ENCODE measurements at places on chromosomes 5 and 9.

- no peak for DNase-seq
Observed at GRCh38 chr5:116668390-116668789, 93.8 kb upstream of the SEMA6A start.

- no peak for DNase-seq
Observed at GRCh38 chr9:127065592-127065991, 56.8 kb downstream of the ANGPTL2 start.

DNA sequence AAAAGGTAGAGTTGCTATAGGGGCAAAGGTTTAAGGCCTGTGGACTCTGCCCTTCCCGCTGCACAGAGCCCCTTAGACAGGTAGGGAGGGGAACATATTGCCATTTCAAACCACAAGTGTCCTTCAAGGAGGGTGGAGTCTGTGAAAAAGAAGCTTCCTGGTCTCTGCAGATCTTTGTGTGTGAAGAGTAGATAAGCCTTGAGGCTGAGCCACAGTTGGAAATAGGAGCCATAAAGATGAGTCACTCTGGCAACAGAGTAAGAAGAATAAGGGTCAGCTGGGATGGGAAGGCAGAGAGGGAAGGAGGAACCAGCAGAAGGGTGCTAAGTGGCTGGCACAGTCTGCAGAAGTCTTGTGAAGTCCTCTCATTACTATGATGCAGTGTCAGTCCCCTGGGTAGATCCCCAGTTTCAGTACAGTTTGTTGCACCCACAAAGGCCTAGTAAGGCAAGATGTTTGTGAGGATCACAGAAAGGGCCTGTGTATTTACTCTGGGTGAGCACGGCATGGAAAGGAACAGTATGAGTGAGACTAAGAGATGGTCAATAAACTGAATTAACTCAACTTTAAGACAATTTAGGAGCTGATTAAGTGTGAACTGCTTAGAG, 18.1 kb downstream of the GRXCR2 start:
- peak; percentile 31 for DNase-seq

DNA sequence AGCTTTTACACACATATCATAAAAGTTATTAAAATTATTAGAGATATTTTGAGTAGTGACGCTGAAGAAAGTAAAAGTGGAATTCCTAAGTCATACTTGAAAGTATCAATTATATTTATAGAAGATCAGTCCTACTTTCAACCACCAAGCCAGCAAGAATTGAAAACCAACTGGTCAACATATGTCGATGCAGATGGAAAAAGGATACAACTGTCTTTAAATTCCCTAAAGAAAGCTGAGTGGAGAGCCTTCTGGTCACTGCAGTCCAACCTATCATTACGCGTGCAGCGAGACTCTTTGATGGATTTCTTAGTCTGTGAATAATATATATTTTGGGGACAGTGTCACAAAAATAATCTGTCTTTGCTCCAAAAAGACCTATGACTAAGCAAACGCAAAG, 15.3 kb downstream of the MEF2C start:
- no peak for DNase-seq

DNA sequence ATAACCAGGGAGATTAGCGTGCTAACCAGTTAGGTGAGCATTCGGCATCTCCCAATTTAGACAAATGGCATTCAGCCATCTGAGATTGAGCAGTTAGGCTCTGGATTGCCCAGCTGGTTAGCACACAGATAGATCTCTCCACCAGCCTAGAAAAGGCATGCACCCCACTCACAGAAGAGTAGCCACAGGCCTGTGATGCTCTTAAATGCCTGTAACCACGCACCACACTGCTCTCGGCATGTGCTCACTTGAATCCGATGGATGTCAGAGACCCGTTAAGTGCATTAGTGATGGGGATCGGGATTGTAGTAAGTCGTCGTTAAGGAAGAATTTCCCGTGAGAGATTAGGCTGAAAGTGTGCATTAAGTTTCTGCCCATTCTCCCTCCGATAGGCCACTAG, 23.0 kb downstream of the MARCHF6 start:
- DNase-seq = no peak

DNA sequence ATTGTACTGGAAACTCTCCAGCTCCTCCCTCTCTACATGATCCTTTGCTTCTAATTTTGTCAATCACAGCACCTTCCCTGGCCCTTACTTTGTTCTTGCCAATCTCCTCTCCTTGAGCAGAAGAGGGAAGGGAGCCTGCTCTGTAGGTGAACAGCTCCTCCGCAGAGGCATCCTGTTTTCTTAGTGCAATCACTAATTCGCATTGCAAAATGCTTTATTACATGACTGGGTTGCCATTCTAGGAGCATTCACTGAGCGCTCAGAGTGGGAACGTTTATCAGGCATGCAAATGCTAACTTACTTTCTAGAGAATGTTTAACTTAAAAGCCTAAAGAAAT, 416 bp upstream of the SNX18 start:
- DNase-seq = no peak

GRCh38 chr5:173429489-173430150, 101.4 kb upstream of the STC2 start:
- no peak for DNase-seq

GRCh38 chr5:113523168-113523567, 9.7 kb downstream of the YTHDC2 start:
- no peak for DNase-seq

- DNase-seq = no peak
Observed at GRCh38 chr5:90932052-90932699, 373.6 kb downstream of the ADGRV1 start.

DNA sequence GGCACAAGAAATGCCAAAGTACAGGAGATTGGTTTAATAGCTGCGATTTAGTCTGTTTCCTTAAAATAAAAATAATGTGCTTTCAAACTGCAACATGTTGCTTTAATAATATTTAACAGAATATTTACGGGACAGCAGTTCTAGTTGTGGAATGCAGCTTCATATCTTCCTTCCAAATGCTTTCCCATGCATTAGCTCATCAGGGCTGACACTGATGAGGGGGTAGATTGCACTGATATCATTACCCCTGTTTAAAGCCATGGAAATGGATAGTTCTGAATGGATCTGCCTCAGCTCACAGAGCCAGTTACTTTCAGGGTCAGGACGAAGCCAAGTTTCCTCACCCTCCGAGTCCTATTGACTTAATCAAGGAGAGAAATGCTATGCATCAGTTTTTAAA, 93.2 kb upstream of the OSMR start:
- no peak for DNase-seq

GRCh38 chr5:132006331-132007120, 4.9 kb downstream of the ACSL6 start:
- no peak for DNase-seq

DNA sequence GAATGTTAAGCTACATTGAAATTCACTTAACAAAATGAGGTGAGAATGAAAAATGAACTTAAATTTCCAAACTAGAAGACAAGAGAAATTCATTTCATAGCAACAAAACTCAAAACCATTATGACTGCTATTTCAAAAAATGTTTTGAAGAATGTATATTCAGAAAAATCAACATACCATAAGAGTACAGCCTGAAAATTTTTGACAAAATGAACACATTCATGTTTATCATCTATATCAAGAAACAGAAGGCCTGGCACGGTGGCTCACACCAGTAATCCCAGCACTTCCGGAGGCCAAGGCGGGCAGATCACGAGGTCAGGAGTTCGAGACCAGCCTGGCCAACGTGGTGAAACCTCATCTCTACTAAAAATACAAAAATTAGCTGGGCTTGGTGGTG, 4.2 kb upstream of the IL6ST start:
- no peak for DNase-seq

DNA sequence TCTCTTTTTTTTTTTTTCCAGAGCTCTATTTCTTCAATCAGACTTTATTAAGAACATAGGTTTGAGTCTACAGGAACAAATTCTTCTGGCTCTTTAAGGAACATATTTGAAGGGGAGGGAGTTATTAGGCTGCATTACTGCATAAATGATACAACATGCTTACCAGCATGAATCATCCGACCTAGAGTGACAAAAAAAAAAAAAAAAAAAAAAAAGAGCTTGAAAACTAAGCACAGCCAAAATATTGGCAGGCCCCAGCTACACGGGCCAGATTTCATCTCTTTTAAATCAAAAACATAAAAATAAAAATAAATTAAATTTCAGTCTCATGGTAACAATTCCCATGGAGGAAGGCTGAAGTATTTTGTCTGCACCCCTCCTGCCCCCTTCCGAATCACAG, 26.3 kb downstream of the MSX2 start:
- no peak for DNase-seq

- DNase-seq = no peak
Observed at GRCh38 chr9:20217596-20217995, 404.7 kb downstream of the MLLT3 start.

Data from HS-27A (cell line).